IPS DF 19.7 (cell line): ENCODE measurements at places on chromosomes 5 and 9.

- peak; percentile 98 for DNase-seq
These were observed at the start of gene SEMA6A for GRCh38 chr5:116574367-116575325. SEMA6A (minus strand) TSS chr5:116574823; CDS start chr5:116504944, 69,879 bp downstream.

DNA sequence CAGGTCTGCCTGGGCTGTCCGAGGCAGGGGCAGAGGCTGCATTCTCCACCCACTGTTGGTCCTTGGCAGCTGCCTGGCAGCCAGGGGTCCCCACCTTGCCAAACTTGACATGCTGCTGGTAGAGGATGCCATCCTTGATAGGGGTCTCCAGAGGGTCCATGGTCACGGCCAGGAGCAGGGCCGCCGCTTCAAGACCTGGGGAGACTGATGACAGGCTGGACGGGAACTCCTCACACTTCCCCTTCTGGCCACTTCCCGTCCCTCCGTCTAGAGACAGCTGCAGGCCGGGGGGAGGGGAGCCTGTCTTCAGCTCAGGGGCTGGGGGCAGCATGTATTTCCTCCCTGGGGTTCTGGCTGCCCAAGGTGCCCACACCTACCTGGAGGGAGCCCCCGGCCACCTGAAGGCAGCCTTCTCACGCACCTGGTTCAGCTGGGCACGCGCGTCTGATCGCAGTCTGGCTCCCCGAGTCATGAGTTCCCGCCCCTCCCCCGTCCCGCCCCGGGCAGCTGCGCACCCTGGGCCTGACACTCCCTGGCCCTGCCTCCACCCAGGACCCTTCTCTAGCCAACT lies at the start of gene DOK3:
Gene DOK3 (minus strand): TSS at position 446 of the 571 bp plus-strand sequence. CDS start 286 bp downstream, at position 160.
- no peak for DNase-seq

- no peak for DNase-seq
These were observed 27.9 kb downstream of the PCDH1 start for GRCh38 chr5:141850244-141850768.

DNA sequence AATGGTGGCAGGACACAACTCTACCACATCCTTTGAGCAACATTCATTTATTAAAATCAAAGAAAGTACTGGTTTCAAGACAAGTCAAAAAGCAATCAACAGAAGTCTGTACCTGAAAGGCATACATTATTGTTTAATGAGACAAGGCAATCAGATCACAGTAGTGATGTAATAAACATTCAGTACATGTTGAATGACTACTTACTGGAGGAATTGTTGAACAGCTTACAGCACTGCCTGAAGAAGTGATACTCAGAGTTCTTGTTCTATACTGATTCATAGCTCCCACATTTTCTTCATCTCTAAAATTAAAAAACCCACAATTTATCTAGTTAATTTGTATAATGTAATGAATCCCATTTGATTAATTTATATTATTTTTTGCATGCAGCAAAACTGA lies 18.2 kb downstream of the RIOK2 start:
- DNase-seq: no peak

- no peak for DNase-seq
These were observed 51.0 kb downstream of the SH3PXD2B start for GRCh38 chr5:172403189-172403796.

DNA sequence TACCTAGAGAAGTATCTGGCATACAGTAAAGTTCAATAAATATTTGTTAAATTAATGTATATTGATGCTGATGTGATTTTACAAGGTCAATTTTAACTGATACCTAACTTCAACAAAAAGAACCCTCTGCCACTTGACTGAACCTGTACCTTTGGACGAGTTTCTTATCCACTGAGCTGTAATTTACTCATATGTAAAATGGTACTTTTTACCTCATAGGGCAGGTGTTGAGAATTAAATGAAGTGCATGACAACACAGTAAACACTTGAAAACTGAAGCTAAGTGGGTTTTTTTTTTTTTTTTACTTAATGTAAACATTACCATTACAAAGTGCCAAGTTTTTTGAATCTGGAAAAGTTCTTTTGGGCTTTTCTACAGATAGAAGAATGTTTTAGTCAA lies 15.4 kb downstream of the NIPSNAP3B start:
- no peak for DNase-seq

DNA sequence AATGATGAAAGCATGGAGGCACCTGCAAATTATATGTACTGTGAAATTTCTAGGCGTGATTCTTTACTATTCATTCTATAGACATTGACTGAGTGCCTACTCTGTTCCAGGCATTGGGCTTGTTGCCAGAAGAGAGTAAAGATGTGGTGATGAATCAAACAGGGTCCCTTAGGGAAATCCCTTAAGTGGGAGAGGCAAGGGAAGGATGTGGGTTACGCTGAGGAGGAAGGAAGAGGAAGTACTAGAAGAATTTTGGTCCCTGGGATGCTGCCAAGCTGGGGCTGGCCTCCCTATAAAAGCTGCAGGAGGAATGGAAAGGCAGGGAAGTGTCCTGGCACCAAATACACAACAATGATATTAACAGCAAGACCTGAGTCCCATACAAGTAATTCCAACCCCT lies 76.7 kb upstream of the SPOCK1 start:
- DNase-seq: no peak

GRCh38 chr5:103374473-103374963 lies 116.0 kb downstream of the MACIR start:
- DNase-seq: no peak

- no peak for DNase-seq
These were observed 40.1 kb upstream of the CCNH start for GRCh38 chr5:87452837-87453236.

DNA sequence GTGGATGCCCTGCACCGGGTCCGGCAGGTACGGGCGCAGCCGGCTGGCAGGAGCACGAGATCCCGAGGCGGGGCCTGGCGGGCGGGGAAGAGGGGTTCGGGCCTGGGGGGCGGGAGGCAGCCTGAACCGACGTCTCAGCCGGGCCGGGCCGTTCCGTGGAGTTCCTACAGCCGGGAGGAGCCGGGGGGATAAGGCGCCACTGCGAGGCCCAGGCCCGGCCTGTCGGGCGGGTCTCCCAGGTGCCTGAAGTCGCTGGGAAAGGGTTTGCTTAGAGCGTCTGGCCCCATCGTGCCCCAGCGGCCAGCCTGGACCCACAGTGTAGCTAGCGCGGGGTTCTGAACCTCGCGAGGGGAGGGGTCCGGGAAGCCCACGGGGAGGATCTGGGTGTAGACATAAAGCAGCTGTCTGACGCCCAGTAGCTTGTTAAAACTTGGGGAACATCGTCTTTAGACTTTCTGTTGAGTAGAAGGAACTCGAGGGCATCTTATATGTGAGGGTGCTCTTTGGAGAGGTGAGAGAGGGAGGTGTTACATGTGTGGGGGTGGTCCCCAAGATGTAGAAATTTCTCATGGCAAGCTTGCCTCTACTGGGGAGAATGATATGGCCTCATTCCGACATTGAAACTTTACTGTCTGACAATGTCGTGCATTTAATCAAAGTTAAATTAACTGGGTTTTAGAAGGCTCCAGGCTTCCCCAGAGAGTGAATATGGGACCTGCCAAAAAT lies 524 bp downstream of the FUBP3 start:
- no peak for DNase-seq

DNA sequence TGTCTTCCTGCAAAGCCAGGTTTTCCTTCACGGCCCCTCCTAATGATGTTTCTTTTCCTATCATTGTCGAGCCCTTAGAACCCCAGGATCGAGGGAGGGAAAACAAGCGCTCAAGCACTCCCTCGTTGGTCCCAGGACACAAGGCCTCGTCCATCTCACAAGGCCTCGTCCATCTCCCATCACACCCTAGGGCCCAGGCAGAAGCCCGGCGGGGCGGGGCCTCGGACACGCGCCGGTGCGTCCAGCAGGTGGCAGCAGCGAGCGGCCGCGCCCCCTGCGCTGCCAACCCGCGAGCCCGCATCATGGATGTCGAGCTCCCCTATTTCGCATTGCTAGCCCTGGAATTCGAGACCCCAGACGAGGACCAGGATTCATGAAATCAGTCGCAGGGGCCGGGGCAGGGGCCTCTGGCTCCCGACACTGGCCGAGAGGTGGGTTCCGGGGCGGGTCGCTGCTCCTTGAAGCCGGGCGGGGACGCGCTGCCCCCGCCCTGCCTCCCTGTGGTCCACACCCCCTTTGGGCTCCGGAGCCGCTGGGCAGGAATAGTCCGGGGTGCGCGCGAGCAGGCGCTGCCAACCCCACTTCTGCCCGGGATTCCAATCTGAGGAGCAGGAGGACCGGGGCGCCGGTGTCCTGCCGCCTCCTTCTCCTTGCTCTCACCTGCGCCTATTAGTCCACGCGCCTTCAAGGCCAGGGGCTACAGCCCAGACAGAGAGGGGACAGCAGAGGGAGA lies at the start of gene ABLIM3:
Gene ABLIM3 (plus strand): TSS at position 270 of the 733 bp plus-strand sequence. CDS start 603 bp downstream, outside the sequence.
- DNase-seq: peak; percentile 25

GRCh38 chr5:35554016-35554415 lies 63.6 kb upstream of the SPEF2 start:
- no peak for DNase-seq

DNA sequence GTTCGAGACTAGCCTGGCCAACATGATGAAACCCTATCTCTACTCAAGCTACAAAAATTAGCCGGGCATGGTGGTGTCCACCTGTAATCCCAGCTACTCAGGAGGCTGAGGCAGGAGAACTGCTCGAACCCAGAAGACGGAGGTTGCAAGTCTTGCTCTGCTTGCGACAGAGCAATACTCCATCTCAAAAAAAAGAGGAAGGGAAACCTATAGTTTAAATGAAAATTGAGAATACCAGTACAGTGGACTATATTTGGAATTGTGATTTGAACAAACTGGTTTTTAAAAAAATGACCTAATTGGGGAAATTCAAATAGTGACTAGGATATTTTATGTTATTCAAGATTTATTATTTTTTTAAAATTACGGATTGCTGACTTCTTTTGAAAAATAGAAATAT lies 33.2 kb downstream of the DIAPH1 start:
- no peak for DNase-seq

DNA sequence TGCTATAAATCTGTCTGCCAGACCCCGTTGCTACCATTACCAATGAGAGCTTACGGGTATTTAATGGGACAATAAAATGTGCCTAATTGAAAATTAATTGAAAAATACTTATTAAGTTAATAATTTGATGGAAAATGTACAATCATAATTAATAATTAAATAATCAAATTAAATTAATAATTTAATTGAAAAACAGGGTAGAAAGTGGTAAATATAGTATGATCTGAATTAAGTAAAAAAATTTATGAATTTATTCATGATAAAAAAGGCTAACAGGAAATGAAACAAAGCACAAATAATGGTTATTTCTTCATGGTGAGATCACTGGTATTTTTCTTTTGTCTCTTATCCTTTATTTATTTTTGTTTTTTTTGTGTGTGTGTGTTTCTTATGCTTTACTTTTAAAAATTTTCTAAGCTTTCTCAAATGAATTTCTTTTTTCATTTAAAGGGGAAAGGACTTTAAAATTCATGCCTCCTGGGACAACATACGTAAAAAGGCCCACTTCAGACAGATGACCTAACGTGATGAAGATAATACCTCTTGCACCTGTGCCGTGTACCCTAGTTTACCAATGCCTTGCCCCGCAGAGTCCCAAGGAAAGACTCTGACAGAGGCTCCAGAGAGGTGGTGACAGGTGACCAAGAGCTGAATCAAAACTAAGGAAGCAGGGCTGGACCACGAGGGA lies 24.0 kb upstream of the RXRA start:
- DNase-seq: no peak

- peak; percentile 5 for DNase-seq
These were observed 30.9 kb downstream of the GSN start for GRCh38 chr9:121298689-121299466.

DNA sequence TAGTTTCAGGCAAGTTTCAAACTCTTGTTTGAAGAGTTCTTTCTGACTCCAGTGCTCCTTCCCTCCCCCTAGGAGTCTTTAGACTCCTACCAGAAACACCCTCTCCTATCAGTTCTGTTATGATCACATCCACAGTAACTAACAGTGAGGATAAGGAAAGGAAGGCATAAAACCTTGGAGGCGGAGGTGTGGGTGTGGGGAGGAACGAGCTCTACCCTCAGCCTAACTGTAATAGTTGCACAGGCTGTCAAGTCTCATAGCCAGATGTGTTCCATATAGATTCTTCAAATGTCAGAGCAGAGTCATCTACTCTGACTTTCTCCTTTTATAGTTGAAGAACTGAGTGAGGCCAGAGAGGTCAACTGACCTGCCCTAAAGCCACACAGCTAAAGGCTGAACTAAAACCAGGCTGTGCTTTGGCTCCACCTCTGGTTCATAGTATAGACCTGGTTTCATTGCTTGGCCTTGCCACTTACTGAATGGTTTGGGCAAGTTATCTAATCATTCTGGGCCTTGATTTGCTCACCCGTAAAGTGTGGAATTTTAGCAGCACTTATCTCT lies 34.4 kb upstream of the PIK3R1 start:
- DNase-seq: no peak

- no peak for DNase-seq
These were observed 449.0 kb downstream of the CCDC171 start for GRCh38 chr9:16001856-16002255.

- DNase-seq: no peak
These were observed 145.6 kb downstream of the MUSK start for GRCh38 chr9:110814159-110814558.

DNA sequence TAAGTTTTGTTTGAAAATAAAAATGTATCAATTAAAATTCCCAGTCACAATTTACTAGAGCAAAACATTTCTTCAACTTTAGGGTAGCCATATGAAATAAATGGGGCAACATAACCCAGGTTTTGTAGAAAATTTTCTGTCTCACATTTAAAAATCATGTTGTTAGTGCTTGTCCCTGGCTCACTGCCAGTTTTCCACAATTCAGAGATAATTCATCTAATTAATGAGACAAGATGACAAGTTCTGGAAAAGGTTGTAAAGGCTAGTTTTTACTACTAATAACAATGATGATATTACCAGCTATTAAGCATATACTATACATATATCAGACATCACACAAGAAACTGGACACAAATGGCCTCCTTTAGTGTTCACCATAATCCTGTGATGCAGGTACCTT lies 45.9 kb downstream of the MEGF9 start:
- no peak for DNase-seq

GRCh38 chr5:122749886-122750285 lies 25.0 kb upstream of the SNX2 start:
- no peak for DNase-seq

- peak; percentile 42 for DNase-seq
These were observed 63.3 kb upstream of the SLCO6A1 start for GRCh38 chr5:102561894-102562760.

DNA sequence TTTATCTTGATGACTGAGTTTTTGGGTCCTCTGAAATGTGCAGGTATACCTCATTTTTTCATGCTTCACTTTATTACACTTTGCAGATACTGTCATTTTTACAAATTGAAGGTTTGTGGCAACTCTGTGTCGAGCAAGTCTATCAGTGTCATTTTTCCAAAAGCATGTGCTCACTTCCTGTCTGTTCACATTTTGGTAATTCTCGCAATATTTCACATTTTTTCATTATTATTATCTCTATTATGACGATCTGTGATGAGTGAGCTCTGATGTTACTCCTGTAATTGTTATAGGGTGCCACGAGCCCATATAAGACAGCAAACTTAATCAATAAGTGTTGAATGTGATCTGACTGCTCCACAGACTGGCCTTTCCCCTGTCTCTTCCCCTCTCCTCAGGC lies 73.4 kb upstream of the FBXW11 start:
- no peak for DNase-seq

DNA sequence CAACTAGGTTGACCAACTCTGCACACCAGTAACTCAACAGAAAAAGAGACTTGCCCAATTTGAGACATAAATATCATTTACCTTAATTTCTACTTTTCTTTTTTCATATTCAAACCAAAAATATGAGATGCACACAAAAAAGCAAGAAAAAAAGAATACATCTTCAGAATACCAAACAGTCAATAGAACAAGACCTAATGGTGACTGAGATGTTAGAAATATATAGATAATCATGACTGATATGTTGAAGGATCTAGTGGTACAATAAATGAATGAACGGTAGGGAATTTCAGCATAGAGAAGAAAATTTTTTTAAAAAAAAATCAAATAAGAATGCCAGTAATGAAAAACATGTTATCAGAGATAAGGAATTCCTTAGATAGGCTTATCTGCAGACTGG lies 29.1 kb upstream of the ATG10 start:
- no peak for DNase-seq
